Esophagus squamous epithelium (tissue), 5 donors: ENCODE measurements at places on chromosomes 3 and 15. TPM values are rescaled to one million over a fixed set of nuclear protein-coding genes. Genes with fewer than 3 reads are reported as not detected.

DNA sequence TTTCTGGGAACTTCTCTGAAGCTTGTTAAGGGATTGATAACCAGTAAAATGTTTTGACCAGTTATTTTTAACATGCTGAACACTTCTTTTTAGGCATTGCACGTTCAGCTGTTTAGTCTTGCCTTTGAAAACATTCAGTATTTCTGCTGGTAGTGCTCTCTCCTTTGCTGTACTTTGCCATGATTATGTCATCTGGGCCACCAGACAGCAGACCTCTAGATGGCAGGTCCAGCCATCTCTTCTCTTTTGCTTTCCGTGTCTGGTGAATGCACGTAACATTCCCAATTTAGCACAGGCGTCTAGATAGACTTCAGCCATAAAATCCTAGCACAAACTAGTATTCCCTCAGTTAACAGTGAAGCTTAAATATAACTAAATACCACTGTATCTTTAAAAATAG is 57.8 kb downstream of the RAB7A start:
- no peaks in the 10 kb centered on the region for H3K27me3 ChIP-seq
- peaks cover 13% of the 10 kb centered on the region for H3K4me1 ChIP-seq
- no peak overlapping the region for H3K4me3 ChIP-seq
- H3K36me3 ChIP-seq = no peaks in the 10 kb centered on the region
- DNase-seq = no peak

GRCh38 chr3:119738741-119739140 is 35.9 kb downstream of the CFAP91 start:
- DNase-seq = no peak
- no peaks in the 10 kb centered on the region for H3K4me1 ChIP-seq
- no peak overlapping the region for H3K27ac ChIP-seq
- no peaks in the 10 kb centered on the region for H3K27me3 ChIP-seq
- no peak overlapping the region for H3K4me3 ChIP-seq

- no peak overlapping the region for H3K27ac ChIP-seq
- H3K4me1 ChIP-seq = no peaks in the 10 kb centered on the region
- no peaks in the 10 kb centered on the region for H3K27me3 ChIP-seq
- H3K4me3 ChIP-seq = no peak overlapping the region
- DNase-seq = no peak
- no peaks in the 10 kb centered on the region for H3K36me3 ChIP-seq
These were observed 75.8 kb downstream of the ZPLD1 start for GRCh38 chr3:102510663-102511062.

GRCh38 chr3:87287011-87287410 is 10.6 kb upstream of the POU1F1 start:
- no peaks in the 10 kb centered on the region for H3K27me3 ChIP-seq
- no peaks in the 10 kb centered on the region for H3K4me1 ChIP-seq
- H3K4me3 ChIP-seq = no peak overlapping the region
- no peaks in the 10 kb centered on the region for H3K36me3 ChIP-seq
- no peak for DNase-seq

GRCh38 chr3:171183042-171183441 is 156.5 kb upstream of the SLC2A2 start:
- no peaks in the 10 kb centered on the region for H3K27me3 ChIP-seq
- H3K36me3 ChIP-seq = no peaks in the 10 kb centered on the region
- H3K4me3 ChIP-seq = no peak overlapping the region
- no peaks in the 10 kb centered on the region for H3K4me1 ChIP-seq

DNA sequence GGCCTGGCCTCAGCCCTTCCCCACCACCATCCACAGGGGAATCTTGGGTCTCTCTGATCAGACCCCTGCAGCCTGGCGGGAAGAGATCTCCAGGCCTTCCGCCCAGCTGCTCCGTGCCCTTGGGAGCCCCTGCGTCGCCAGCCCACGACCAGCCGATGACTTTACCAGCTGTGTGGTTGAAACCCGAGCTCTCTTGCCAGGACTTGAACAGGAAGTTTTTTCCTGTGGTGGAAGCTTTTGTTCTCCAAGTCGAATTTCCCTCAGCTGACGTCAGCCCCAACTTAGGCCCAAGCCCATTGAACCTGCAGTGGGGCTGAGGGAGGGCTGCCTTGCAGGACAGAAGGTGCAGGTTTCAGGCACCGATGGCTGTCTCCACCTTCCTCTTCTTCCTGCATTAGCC is 51.7 kb upstream of the SMAD3 start:
- peak overlapping the region; percentile 54 for H3K27ac ChIP-seq
- no peaks in the 10 kb centered on the region for H3K27me3 ChIP-seq
- H3K4me1 ChIP-seq = peaks cover 12% of the 10 kb centered on the region
- H3K36me3 ChIP-seq = no peaks in the 10 kb centered on the region
- DNase-seq = no peak

DNA sequence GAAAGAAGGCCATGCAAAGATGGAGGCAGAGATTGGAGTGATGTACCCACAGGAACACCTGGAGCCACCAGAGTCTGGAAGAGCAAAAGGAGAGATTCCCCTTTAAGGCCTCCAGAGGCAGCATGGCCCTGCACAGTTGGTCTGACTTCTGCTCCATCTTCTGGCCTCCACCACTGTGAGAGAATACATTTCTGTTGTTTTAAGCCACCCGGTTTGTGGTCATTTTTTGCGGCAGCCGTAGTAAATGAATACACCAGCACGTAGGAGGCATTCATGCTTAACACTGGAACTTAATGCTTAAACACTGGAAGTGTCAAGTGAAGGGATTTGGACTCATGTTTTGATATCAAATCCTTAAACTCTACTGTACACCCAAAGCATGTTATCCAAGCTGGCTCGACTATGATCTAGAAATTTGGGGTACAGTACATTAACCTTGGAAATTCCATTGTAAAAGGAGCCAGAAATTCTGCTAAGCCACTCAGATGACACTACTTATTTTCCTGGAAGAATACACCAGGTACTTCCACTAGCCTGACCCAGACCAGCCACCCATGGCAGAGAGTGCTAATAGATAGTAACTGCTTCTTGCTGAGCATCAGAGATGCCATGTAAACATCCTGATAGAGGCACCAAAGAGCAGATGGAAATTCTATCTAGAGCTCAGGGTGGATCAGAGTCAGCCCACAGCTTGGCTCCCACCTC is 190.9 kb downstream of the ADAMTS9 start:
- DNase-seq = no peak
- H3K4me1 ChIP-seq = no peaks in the 10 kb centered on the region
- H3K4me3 ChIP-seq = no peak overlapping the region
- no peak overlapping the region for H3K27ac ChIP-seq

- H3K4me3 ChIP-seq = no peak overlapping the region
- H3K36me3 ChIP-seq = no peaks in the 10 kb centered on the region
- H3K27me3 ChIP-seq = no peaks in the 10 kb centered on the region
These were observed 110.4 kb upstream of the CFAP20DC start for GRCh38 chr3:59160133-59160746.

DNA sequence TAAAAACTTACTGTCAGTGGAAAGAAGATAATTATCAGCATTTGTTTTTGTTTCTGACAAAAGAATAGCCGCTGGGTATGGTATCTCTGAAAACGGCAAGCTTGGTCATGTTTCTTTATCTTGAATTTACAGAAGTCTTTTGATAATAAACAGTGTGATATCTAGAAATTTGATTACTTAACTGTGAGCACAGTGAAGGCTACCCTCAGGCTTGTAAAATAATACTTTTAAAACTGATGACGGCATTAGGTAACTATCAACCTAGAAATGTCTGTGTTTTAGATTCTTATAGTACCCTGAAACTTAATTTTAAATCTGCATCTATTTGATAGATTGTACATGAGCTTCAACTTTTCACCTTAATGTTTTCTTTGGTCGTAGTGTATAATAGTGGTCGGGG is 43.4 kb downstream of the NSUN3 start:
- H3K4me1 ChIP-seq = no peaks in the 10 kb centered on the region
- no peaks in the 10 kb centered on the region for H3K36me3 ChIP-seq
- H3K4me3 ChIP-seq = no peak overlapping the region

- no peak for DNase-seq
- H3K36me3 ChIP-seq = no peaks in the 10 kb centered on the region
- H3K4me3 ChIP-seq = no peak overlapping the region
- no peak overlapping the region for H3K27ac ChIP-seq
These were observed 96.4 kb upstream of the RNU6-1 start for GRCh38 chr15:67936258-67936657.

GRCh38 chr3:66744521-66744920 is 243.7 kb upstream of the LRIG1 start:
- no peak overlapping the region for H3K27ac ChIP-seq
- DNase-seq = no peak
- H3K4me3 ChIP-seq = no peak overlapping the region
- H3K27me3 ChIP-seq = no peaks in the 10 kb centered on the region
- no peaks in the 10 kb centered on the region for H3K36me3 ChIP-seq

DNA sequence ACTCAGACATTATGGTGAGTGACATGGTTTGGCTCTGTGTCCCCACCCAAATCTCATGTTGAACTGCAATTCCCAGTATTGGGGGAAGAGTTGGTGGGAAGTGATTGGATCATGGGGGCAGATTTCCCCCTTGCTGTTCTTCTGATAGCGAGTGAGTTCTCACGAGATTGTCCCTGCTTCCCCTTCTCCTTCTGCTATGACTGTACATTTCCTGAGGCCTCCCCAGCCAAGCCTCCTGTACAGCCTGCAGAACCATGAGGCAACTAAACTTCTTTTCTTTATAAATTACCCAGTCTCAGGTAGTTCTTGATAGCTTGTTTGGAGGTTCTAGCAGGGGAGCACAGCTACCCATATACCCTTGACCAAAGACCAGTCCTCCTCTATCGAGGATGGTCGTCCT is 45.9 kb downstream of the ADAM10 start:
- H3K27ac ChIP-seq = no peak overlapping the region
- no peak for DNase-seq
- no peak overlapping the region for H3K4me3 ChIP-seq
- no peaks in the 10 kb centered on the region for H3K4me1 ChIP-seq

GRCh38 chr3:53217175-53217574 is 38.6 kb downstream of the TKT start:
- no peaks in the 10 kb centered on the region for H3K4me1 ChIP-seq
- H3K36me3 ChIP-seq = no peaks in the 10 kb centered on the region
- no peak overlapping the region for H3K4me3 ChIP-seq
- H3K27ac ChIP-seq = no peak overlapping the region
- no peak for DNase-seq
- no peaks in the 10 kb centered on the region for H3K27me3 ChIP-seq

GRCh38 chr3:141105828-141106628 is 54.9 kb downstream of the SPSB4 start:
- H3K4me3 ChIP-seq = no peak overlapping the region
- no peaks in the 10 kb centered on the region for H3K27me3 ChIP-seq
- H3K27ac ChIP-seq = no peak overlapping the region
- DNase-seq = no peak

DNA sequence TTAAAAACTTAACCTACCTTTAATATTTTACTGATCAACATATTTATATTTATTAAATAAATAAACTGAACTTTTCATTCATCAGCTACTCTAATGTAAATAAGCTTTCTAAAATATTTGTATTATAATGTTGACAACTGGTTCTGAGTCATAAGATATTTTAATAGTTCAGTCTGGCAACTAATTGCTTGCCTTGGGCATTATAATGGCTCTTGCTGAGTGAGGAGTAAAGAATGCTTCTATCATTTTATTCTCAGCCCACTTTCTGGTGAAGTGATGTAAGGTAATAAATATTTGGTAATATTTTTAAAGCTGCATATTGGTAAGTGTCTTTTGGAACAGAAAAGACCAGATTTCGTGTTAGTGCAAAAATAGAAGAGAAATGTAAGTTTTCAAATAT is 81.5 kb downstream of the DIPK2A start:
- H3K4me3 ChIP-seq = no peak overlapping the region
- no peaks in the 10 kb centered on the region for H3K36me3 ChIP-seq
- H3K27ac ChIP-seq = no peak overlapping the region
- no peaks in the 10 kb centered on the region for H3K4me1 ChIP-seq
- DNase-seq = no peak

Gene CDCP1
- 41.6 TPM for total RNA-seq

Gene ZNF80
- not detected for total RNA-seq

Gene GOLGA6L7
- not detected for total RNA-seq

Gene CELSR3
- total RNA-seq = 0.76 TPM

Gene RAD54L2
- 10.2 TPM for total RNA-seq

Gene FLNB
- 65.4 TPM for total RNA-seq

Gene FBXL2
- total RNA-seq = 1.8 TPM

Gene KCNMB3
- total RNA-seq = 0.92 TPM

Gene P2RY1
- 24.7 TPM for total RNA-seq
